Osteoblast (primary cell): ENCODE measurements at places on chromosomes 16 and 17.
A peak's percentile ranks its signal among the peaks of the same experiment; 100 is the strongest.

- DNase-seq = peak; percentile 44
Measured at GRCh38 chr17:41806685-41807445, 4.9 kb downstream of the P3H4 start.

DNA sequence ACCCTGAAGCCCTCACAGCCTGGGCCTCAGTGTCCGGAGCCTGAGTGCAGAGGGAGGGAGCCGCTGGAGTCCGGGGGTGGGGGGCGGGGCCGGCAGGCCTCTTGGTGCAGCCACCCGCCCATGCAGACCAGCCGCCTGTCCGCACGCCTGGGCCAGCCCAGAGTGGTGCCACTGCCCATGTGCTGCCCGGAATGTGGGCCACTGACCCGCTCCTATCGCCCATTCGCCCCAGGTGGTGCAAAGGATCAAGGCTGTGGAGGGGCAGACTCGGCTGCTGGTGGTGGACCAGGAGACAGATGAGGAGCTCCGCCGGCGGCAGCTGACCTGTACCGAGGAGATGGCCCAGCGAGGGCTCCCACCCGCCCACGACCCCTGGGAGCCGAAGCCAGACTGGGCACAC, 2.6 kb downstream of the NHERF2 start:
- DNase-seq = no peak

DNA sequence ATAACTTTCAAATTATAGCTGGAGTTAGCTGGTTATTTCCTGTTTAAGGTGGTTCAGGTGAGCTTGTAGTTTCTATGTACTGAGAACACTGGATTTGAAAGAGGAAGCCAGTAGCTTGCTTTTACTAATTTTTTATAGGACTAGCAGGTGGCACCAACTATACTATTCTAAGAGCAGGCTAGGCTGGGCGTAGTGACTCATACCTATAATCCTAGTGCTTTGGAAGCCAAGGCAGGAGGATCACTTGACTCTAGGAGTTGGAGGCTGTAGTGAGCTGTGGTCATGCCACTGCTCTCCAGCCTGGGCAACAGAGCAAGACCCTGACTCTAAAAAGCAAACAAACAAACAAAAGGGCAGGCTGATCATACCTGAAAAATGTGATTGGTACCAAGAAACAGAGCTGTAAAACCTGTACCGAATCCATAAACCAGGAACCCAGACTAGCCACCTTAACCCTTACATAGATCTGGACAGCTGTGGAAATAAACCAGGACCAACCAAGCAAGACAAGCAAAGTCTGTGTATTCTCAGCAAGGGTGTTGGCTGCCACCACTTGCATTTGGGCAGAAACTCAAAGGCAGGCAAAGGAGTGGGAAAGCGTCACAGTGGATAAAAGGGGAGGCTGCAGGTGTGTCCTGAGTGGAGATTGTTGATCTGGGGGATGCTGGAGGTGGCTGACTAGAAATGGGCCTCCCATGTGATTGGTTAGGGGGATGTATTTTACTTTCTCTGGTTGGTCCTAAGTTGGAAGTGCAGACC, 36.3 kb downstream of the SLC47A1 start:
- DNase-seq = no peak

DNA sequence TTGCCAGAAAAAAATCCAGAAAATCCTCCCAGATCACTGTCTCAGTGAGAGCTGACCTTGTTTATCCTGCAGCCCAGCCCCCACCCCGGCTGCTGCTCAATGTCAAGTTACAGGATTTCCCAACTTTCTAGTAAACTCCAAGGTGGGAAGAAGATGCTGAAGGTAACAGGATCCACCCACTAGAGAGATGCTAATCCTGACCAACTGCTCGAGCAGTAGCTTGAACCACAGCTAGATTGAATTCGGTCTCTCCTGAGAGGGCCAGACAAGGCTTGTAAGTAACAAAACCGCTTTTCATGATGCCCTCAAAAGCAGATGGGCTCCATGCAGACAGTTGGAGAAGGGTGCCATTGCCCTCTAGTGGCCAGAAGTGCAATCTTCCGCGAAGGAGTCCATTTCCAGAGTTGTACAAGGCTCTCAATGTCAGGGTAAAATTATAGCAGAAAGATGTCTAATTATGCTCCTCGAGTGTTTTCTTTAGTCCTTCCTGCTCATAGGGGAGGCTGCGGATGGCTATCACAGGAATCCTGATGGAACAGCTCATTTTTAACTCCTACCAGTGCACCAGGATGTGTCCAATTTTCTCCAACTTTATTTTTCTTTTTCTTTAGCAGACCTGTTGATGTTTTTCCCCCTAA, 3.9 kb downstream of the CDH11 start:
- DNase-seq = peak; percentile 83

- DNase-seq = peak; percentile 15
Measured at GRCh38 chr16:30166202-30166902, 17.1 kb upstream of the CORO1A start.

DNA sequence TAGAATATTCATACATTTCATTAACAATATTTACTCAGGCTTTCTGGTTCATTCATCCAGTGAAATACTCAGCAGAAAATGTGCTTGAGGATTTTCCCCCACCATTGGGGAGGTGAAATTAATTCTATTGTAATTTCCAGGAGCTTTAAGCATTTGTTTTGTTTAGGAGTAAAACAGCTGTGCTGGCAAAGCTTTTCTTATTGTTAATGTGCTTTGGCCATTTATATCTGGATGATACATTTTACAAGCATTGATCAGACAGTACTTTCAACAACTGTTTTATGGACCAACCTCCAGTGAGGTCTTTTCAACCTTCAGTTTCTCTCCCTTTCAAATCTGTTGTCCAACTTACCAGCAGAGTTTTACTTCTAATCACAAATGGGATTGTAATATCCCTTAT, 672.4 kb downstream of the CDH11 start:
- no peak for DNase-seq

DNA sequence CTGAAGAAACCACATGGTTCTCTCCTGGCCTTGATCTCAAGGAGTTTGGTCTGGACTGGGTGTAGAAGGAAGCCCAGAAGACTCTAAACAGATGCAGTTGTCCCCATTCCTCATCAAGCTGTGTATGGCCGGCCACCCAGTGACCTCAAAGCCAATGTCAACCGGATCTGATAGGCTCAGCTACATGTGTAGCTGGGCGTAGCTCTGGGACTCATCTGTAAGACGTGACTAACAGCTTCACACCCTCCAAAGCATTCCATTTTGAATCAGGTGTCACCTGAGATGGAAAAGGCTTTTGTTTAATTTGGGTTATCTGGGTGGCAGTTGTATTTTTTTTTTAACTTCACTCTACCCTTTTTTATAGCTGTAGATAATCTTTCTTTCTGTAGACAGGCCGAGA, 130.4 kb downstream of the ABCC12 start:
- no peak for DNase-seq

DNA sequence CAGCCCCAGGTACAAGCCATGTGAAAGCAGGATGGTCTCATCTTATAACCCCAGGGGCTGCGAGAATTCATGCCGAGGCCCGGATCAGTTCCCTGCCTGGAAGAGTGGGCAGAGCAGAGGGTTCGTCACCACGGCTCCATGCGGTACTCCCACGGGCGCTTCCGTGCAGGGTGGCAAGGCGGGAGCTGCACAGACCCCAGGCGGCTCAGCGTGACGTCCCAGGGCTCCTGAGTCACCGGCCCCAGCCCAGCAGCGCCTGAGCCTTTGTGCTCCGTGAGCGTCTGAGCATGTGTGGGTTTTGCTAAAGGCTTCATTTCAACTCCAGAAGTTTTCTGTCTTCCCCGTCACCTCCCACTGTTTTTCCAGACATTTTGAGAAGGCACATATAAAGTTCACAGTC, 71.2 kb upstream of the CHMP6 start:
- DNase-seq = peak; percentile 54
